ENCODE measurements at places on chromosomes 5 and 9. TPM values are rescaled to one million over a fixed set of nuclear protein-coding genes. Genes with fewer than 3 reads are reported as not detected.
A peak's percentile ranks its signal among the peaks of the same experiment; 100 is the strongest.

The GCNT4 gene
- 3.3 TPM for total RNA-seq

The DNM1 gene
- total RNA-seq, result 38.0 TPM

The ENC1 gene
- total RNA-seq, result 78.7 TPM

The MARCOL gene
- total RNA-seq, result not detected

The GGTA1 gene
- total RNA-seq, result not detected

The FAM81B gene
- not detected for total RNA-seq

The TMEM174 gene
- total RNA-seq, result not detected

The MCTP1 gene
- 2.1 TPM for total RNA-seq

The DIMT1 gene
- 18.6 TPM for total RNA-seq

The SLC6A18 gene
- total RNA-seq, result not detected

The IL13 gene
- not detected for total RNA-seq

The FER gene
- total RNA-seq, result 34.8 TPM

The FOXD4L3 gene
- 0.36 TPM for total RNA-seq

The RFK gene
- total RNA-seq, result 17.0 TPM

GRCh38 chr5:148898413-148899075 lies 72.1 kb downstream of the ADRB2 start:
- H3K4me1 ChIP-seq, result no peaks in the 10 kb centered on the region
- no peak overlapping the region for H3K4me3 ChIP-seq
- DNase-seq, result no peak
- no peaks in the 10 kb centered on the region for H3K36me3 ChIP-seq
- H3K27me3 ChIP-seq, result peaks cover under 1% of the 10 kb centered on the region

DNA sequence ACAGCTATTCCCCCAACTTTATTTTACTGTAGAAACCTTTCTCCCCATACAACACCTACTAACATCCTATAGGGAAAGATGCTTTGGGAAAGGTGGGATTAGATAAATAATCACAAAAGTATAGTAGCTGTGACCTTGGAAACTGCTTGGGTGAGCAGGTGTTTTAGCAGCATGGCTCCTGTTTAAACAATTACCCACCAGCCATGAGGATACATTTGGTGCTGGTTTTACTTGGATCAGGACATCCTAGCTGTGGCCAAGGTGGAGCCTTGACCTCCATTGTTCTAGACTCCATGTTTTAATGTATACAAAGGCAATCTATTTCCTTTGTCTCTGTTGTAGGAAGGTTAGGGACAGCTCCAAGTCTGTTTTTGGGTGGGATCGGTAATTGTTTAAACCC lies 56.8 kb upstream of the ALDH1B1 start:
- no peaks in the 10 kb centered on the region for H3K36me3 ChIP-seq
- H3K27ac ChIP-seq, result no peak overlapping the region
- DNase-seq, result no peak
- peaks cover 19% of the 10 kb centered on the region for H3K4me1 ChIP-seq
- H3K27me3 ChIP-seq, result peaks cover 26% of the 10 kb centered on the region
- H3K4me3 ChIP-seq, result no peak overlapping the region

DNA sequence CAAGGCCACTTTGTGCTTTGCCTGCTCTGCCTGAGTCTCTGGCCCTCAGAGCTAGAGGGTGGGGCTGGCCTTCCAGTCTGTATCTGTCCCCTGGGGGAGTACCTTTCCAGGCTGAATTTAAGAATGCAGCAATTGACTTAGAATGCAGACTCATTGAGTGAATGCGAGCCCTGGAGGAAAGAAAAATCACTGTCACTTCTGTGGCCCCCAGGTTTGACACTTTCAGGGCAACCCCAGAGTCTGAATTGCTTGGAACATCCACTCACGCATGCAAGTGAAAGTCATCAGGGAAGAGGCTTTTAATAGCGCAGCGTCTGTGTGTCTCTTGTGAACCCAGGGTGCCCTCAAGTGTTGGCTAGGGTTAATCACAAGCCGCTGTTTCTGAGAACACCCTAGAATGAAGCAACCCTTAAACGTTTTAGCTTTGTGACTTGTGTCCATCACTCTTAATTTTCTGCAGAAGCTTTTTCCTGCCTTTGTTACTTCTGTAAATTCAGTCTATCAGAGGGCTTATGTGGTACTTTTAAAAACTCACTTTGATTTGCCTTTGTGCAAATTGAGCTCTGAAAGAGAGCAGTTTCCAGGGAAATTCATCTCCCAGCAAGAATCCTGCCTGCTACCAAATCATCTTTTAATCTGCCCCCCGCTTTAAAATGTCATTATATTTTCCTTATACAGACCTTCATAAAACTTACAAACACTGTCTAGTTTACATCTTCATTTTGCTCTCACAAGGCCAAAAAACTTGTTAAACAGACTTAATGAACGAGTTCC lies 146.8 kb upstream of the IQGAP2 start:
- peaks cover 21% of the 10 kb centered on the region for H3K27me3 ChIP-seq
- H3K4me3 ChIP-seq, result no peak overlapping the region
- no peaks in the 10 kb centered on the region for H3K4me1 ChIP-seq
- no peak overlapping the region for H3K27ac ChIP-seq

DNA sequence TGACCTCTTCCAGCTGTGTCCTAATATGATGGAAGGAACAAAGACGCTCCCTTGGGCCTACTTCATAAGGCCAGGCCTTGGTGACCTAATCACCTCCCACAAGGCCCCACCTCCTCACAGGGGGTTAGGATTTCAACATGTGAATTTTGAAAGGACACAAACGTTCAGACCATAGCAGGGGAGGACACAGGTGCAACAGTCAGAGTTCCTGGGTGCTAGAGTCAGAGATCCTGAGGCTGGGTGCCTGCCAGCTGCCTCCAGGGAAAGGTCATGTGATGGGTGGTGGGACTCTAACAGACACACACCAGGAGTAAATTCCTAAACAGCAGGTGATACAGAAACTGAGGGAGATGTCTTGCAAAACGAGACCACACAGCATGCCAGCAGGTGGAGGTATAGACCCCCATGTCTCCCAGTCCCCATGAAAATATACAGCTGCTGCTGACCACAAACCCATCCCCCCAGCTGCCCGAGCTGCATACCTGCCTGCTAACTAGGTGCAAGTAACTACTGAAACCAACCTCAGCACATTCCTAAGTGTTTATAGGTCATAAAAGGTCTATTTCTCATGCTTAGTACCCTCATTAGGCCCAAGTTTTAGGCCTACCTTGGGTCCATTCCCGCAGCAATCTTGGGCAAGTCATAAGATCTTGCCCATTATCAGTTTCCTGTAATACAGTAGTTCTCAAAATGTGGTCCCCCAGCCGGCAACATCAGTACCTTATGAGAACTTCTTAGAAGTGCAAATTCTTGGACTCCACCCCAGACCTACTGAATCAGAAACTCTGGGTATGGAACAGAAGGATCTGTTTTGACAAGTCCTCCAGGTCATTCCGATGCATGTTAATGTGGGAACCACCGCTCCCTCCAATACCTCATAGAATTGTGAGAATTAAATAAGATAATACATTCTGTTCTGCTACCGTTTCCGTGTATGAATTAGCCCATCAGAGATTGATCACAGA lies 245.3 kb downstream of the ENC1 start:
- H3K4me1 ChIP-seq, result peaks cover 35% of the 10 kb centered on the region
- no peaks in the 10 kb centered on the region for H3K27me3 ChIP-seq
- peak; percentile 28 for DNase-seq
- peak overlapping the region; percentile 82 for H3K27ac ChIP-seq

- H3K4me3 ChIP-seq, result no peak overlapping the region
- no peaks in the 10 kb centered on the region for H3K4me1 ChIP-seq
- H3K27ac ChIP-seq, result no peak overlapping the region
- DNase-seq, result no peak
These were observed 52.8 kb downstream of the WHRN start for GRCh38 chr9:114452219-114453165.

DNA sequence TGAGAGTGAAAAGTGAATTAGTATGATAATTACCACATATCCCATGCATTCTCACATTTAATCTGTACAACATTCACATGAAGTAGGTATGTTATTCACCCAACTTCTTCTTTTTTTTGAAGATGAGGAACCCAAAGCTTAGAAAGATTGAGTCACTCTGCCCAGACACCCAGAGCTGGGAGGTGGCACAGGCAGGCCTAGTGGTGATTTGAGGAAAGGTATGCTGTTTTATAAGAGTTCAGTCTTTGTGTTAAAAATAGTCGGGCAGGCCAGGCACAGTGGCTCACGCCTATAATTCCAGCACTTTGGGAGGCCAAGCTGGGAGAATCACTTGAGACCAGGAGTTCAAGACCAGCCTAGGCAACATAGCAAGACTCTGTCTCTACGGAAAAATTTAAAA lies 285.3 kb downstream of the NR3C1 start:
- no peaks in the 10 kb centered on the region for H3K36me3 ChIP-seq
- no peaks in the 10 kb centered on the region for H3K27me3 ChIP-seq
- peaks cover 7% of the 10 kb centered on the region for H3K4me1 ChIP-seq
- no peak for DNase-seq

- H3K27ac ChIP-seq, result no peak overlapping the region
- no peaks in the 10 kb centered on the region for H3K4me1 ChIP-seq
- DNase-seq, result no peak
- H3K27me3 ChIP-seq, result peaks cover 28% of the 10 kb centered on the region
- H3K4me3 ChIP-seq, result no peak overlapping the region
- no peaks in the 10 kb centered on the region for H3K36me3 ChIP-seq
These were observed 63.1 kb downstream of the PPARGC1B start for GRCh38 chr5:149793256-149793550.

DNA sequence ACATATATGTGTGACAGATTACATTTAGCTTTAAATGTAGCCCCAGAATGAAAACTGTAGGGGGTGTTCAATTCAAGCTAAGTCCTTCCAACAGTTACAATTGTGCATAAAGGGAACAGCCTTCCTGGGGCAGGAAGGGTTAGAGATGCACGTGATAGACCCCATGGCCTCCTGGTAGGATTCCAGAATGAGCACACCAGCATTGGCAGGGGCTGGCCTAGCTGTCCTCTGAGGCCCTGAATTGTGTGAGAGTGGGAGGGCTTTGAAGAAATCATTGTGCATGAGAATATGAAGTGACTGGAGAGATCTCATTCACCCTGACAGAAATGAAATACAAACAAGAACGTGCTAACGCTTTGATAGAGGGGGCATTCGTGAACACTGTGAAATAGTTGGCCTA lies 663.8 kb upstream of the KLF4 start:
- peaks cover 70% of the 10 kb centered on the region for H3K27me3 ChIP-seq
- H3K27ac ChIP-seq, result no peak overlapping the region
- H3K36me3 ChIP-seq, result no peaks in the 10 kb centered on the region
- H3K4me3 ChIP-seq, result no peak overlapping the region
- no peak for DNase-seq
- H3K4me1 ChIP-seq, result peaks cover 8% of the 10 kb centered on the region

GRCh38 chr5:78547731-78548615 lies 100.6 kb downstream of the LHFPL2 start:
- DNase-seq, result no peak
- peaks cover 18% of the 10 kb centered on the region for H3K4me1 ChIP-seq
- H3K36me3 ChIP-seq, result peaks cover 6% of the 10 kb centered on the region
- H3K27me3 ChIP-seq, result no peaks in the 10 kb centered on the region

GRCh38 chr5:87103616-87104287 lies 163.9 kb upstream of the RASA1 start:
- no peak for DNase-seq
- no peak overlapping the region for H3K27ac ChIP-seq
- H3K27me3 ChIP-seq, result no peaks in the 10 kb centered on the region
- H3K4me1 ChIP-seq, result peaks cover 9% of the 10 kb centered on the region
- H3K36me3 ChIP-seq, result no peaks in the 10 kb centered on the region

GRCh38 chr9:96148634-96149532 lies 153.1 kb downstream of the HSD17B3 start:
- DNase-seq, result no peak
- H3K27me3 ChIP-seq, result peaks cover 6% of the 10 kb centered on the region
- H3K4me1 ChIP-seq, result no peaks in the 10 kb centered on the region
- H3K4me3 ChIP-seq, result no peak overlapping the region

GRCh38 chr9:90842996-90843395 lies 41.4 kb downstream of the SYK start:
- no peaks in the 10 kb centered on the region for H3K27me3 ChIP-seq
- H3K4me1 ChIP-seq, result no peaks in the 10 kb centered on the region
- H3K36me3 ChIP-seq, result no peaks in the 10 kb centered on the region
- H3K4me3 ChIP-seq, result no peak overlapping the region
- DNase-seq, result no peak

- H3K36me3 ChIP-seq, result peaks cover 3% of the 10 kb centered on the region
- no peak for DNase-seq
- H3K4me3 ChIP-seq, result no peak overlapping the region
These were observed 60.2 kb downstream of the CDC14B start for GRCh38 chr9:96559339-96559943.

GRCh38 chr5:4563400-4563799 lies 576.7 kb upstream of the ADAMTS16 start:
- no peaks in the 10 kb centered on the region for H3K4me1 ChIP-seq
- DNase-seq, result no peak
- H3K36me3 ChIP-seq, result no peaks in the 10 kb centered on the region
- no peak overlapping the region for H3K4me3 ChIP-seq

- no peak overlapping the region for H3K4me3 ChIP-seq
- H3K36me3 ChIP-seq, result no peaks in the 10 kb centered on the region
These were observed 114.9 kb downstream of the NMUR2 start for GRCh38 chr5:152290181-152290580.

- H3K27ac ChIP-seq, result no peak overlapping the region
- peaks cover 10% of the 10 kb centered on the region for H3K4me1 ChIP-seq
- H3K4me3 ChIP-seq, result no peak overlapping the region
- H3K27me3 ChIP-seq, result no peaks in the 10 kb centered on the region
- no peak for DNase-seq
- H3K36me3 ChIP-seq, result no peaks in the 10 kb centered on the region
These were observed 2.8 kb upstream of the UBAP1 start for GRCh38 chr9:34176089-34176488.

DNA sequence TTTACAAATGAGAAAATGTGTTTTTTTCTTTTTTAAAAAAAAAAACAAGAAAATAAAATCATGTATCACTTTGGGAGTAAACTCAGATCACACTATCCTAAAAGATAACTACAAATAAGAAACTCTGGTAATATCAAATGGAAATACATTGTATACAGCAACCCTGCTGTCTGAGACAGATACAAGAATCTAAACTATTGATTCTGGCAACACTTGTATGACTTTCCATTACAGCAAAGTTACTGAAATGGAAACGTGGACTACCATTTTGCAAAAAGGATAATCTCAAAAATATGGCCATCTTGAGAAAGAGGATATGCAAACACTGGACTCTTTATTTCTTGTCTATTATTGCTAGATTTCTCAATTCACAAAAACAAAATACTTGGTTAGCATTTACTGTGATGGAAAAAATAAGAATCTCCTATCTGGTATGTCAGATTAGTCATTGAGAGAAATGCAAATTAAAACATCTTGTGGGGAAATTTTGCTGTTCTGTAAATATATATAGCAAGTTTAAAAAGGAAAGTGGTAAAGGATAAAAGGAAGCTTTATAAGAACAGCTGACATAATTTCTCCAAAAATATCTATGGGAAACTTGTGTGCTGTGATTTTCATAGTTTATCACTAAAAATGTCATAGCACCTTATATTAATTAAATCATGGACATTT lies 112.9 kb upstream of the FER start:
- H3K27me3 ChIP-seq, result no peaks in the 10 kb centered on the region
- H3K4me3 ChIP-seq, result no peak overlapping the region
- no peak overlapping the region for H3K27ac ChIP-seq
- H3K36me3 ChIP-seq, result no peaks in the 10 kb centered on the region
- no peak for DNase-seq
- no peaks in the 10 kb centered on the region for H3K4me1 ChIP-seq

- H3K36me3 ChIP-seq, result no peaks in the 10 kb centered on the region
- no peaks in the 10 kb centered on the region for H3K4me1 ChIP-seq
- DNase-seq, result no peak
- no peak overlapping the region for H3K27ac ChIP-seq
These were observed 1045.2 kb downstream of the CDH12 start for GRCh38 chr5:21807953-21808352.

GRCh38 chr9:75672478-75672877 lies 218.0 kb upstream of the PCSK5 start:
- no peak for DNase-seq
- no peak overlapping the region for H3K4me3 ChIP-seq
- no peaks in the 10 kb centered on the region for H3K27me3 ChIP-seq
- no peaks in the 10 kb centered on the region for H3K36me3 ChIP-seq
- no peak overlapping the region for H3K27ac ChIP-seq
- no peaks in the 10 kb centered on the region for H3K4me1 ChIP-seq

Data from progenitor cell of endocrine pancreas (in vitro differentiated cells).